ENCODE measurements at places on chromosomes 3 and 15.

- DNase-seq, result no peak
Measured at GRCh38 chr3:190001426-190001825, 119.3 kb downstream of the P3H2 start.

DNA sequence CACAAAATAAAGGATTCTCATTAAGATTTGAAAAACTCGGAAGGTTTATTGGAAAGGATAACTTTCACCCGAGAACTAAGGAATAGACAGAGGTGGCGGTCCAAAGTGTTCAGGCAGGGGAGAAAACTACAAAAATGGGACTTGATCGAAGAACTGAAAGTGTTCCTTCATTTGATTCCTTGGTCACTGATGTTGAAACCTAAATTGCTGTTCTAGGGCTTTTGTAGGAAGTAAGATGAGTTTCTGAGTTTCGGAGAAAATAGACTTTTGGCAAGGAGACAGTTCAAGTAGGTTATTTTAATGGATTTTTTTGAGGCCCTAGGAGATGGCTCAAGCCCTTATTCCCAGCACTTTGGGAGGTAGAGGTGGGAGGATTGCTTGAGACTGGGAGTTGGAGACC, 1.4 kb downstream of the TRIP4 start:
- no peak for DNase-seq

DNA sequence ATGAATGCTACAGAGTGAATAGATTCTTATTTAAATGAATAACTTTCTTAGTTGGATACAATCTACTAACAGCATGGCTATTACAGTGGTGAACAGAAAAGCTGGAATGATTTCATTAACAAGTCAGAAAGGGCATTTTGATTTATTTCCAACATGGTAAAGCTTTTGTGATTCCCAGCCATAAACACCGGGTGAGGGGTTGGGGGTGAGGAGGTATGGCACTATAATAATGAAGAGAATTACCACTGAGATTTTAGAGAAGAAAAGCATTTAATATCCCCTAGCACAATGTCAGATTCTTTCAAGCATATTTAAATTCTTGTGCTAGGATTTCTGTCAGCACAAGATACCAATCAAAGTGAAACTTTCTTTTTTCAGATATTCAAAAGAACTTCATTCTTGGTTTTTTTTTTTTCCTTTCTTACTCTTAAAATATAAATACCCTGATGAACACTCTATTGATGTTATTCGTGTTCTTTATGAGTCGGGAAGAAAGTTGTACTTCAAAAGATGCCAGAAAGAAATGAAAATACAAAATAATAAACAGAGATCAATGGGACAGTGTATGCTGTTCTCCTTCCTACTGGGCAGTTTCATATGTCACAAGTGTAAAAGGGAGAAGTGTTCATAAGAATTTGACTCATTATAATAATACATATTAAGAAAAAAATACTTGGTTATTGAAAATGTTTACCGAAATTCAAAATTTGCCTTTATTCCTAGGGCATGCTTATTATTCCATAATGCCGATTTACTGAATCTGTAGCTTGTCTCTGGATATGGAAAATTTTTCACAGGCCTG, 522.8 kb downstream of the CADM2 start:
- no peak for DNase-seq

GRCh38 chr3:20769430-20769829, 583.4 kb upstream of the SGO1 start:
- DNase-seq, result no peak

DNA sequence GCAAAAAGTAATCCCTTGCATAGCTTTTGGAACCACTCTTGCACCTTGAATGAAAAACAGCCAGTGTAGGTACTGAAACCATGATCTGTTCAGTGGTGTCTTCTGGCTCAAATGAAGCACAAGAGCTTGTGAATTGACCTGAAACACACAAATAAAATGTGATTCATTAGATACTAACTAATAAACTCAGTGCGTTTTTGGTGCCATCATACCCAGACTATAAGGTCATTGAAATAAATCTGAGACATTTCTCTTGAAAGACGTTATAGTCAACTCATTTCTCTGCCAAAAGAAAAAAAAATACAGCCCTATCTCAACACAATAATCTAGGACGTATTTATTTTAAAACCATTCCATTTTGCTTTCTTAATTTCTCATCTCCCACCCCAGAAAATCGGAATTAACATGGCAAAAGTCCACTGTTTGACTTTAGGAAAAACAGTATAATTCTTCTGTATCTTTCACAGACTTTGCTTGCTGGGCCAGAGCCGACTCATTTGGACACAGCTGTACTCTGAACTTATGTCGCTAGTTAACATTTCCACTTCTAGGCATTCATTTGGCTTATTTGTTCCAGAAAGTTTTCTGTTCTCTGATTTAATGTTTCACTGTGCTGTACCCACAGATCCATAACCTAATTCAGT, 284.9 kb upstream of the TBL1XR1 start:
- DNase-seq, result no peak

- no peak for DNase-seq
Measured at GRCh38 chr3:10939556-10939955, 53.0 kb upstream of the SLC6A1 start.

GRCh38 chr3:54954022-54954421, 26.2 kb upstream of the LRTM1 start:
- DNase-seq, result no peak

DNA sequence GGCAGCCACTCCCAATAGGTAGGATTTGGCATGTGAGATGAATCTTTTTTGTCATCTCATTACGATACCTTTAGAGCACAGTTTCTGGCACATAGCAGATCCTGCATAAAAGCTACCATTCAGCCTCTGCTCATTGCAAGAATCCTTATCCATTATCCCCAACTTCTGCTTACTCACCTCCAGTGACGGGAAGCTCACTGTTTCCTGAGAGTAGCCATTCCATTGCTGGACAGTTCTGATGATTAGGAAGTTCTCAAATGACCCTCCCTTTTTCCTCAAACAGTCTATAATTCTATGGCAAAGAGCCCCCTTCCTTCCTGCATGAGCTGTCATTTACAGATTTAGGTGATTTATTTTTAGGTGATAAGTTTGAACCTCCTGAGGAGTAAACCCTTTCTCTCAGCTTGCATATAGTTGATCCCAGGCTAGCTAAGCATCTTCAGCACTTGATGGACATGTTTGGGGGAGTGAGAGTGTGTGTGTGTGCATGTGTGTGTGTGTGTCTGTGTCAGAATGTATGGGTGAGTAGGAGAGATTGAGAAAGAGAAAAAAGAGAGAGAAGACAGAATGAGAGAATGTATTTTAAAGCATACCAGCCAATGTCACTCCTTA, 109.7 kb downstream of the LSM3 start:
- DNase-seq, result no peak

GRCh38 chr15:96412906-96413231, 82.4 kb downstream of the NR2F2 start:
- no peak for DNase-seq

DNA sequence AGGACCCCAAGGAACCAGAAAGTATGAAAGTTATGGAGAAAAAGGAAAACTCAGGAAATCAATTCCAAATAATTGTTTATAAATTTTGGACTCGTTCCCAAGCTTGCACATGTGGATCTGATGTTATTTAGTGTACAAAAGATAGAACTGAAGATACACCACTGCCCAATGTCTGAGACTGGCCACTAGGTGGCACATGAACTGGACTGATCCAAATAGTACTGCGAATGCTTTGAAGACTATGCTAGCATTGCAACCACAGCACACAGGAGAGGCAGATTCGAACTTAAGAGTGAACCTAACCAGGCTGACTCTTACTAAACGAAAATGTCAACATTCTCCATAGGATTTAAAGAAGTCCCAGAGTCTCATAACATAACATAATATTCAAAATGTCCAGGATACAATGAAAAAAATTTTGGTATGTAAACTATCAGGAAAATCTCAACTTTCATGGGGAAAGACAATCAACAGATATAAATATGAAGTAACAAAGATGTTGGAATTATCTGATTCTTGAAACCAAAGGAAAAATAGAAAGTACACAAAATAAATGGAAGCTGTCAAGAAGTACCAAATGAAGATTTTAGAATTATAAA, 596.7 kb downstream of the FGF12 start:
- no peak for DNase-seq

GRCh38 chr15:44554934-44555723, 18.2 kb downstream of the EIF3J start:
- DNase-seq, result no peak

DNA sequence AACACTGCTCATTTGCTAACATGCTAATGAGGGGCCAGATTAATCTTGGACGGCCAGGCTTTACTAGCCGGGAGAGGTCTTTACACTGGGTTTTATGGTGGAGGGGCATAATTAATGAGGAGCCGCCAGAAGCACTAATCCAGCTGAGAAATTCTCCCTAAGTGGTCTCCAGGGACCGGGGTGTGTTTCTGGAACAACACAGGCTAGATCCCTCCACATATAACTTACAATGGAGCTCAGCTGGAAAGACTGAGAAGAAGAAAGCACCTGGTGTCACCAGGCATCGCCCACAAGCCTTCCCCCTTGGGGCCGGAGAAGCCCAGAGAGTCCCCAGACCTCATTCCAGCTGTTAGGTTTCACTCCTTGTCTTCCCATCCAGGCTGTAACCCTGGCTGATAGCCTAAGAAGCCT, 127.5 kb downstream of the MEGF11 start:
- peak; percentile 53 for DNase-seq

DNA sequence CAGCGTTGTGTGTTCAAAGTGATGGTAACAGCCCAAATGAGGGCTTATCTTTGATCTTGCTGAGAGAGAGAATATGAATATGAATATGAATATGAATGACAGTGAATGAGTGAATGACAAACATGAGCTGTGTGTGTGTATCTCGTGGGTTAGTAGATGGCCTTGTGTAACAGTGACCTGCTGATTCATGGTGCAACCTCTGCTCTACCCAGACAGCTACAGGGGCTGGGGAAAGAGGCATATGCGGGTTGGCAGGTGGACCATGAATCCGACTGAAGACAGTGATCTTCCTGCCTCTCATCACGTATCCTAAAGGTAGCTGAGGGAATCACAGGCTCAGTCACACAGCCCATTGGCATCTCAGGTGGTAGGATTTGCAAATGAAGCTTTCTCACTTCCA, 58.2 kb downstream of the CHDH start:
- DNase-seq, result no peak

DNA sequence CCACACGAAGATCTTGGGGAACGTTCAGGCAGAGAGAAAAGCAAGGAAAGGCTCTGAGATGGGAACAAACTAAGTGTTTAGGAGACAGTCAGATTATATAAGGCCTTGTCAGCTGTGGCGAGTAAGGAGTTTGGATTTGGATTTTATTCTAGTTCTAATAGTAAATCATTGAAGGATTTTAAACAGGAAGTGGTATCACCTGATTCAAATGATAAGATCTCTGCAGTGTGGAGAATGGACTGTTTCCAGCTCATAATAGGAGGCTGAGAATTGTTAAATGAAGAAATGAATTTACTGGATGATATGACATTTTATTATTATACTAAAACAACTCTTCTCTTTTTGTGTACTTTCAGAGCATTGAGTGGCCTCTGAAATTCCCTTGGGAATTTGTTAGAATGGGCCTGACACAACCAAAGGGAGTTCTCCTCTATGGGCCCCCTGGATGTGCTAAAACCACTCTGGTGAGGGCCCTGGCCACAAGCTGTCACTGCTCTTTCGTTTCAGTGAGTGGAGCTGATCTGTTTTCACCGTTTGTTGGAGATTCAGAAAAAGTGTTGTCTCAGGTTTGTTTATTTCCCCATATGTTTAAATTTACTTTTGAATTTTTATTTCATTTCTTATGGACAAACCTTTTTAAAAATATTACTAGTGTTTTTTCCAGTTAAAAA, 36.0 kb upstream of the GATM start:
- no peak for DNase-seq

- no peak for DNase-seq
Measured at GRCh38 chr15:60793656-60794055, 314.7 kb upstream of the ICE2 start.

GRCh38 chr3:79012530-79012913, 755.3 kb downstream of the ROBO1 start:
- no peak for DNase-seq

- DNase-seq, result no peak
Measured at GRCh38 chr3:168467115-168467714, 371.5 kb upstream of the GOLIM4 start.

GRCh38 chr3:122677216-122677615, 3.4 kb upstream of the PARP14 start:
- DNase-seq, result no peak

DNA sequence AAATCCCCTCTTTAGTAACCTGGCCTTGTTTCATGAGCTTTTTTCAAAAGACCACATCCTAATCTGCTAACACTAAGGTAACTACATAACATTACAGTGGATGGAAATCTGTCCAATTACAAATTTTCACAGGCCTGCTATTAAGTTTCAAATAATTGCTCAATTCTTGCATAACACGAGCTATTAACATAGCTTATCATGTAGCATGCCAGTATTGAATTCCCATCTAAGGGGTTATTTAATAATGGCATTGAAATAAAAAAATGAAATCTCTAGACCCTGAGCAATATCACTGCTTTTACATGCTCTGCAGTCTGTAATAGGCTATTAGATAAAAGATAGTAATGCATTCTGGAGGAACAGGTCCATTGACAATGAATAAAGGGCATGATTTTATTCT, 748.3 kb upstream of the NECTIN3 start:
- no peak for DNase-seq

DNA sequence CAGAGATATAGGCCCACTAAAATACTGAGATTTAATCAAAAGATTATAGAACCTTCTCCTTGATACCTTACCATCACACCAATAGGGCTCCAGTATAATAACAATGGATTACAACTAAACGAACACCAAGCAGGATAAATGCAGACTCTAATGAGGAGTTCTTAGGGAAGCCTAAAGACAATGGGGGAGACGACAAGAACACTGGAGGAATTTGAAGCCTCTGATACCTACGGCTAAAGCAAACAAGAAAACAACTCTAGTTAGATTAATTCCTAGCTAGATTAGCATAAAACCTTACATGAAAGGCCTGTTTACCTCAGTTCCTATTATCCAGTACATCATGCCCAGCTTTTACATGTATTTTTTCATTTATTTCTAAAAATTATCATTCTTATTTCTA, 35.1 kb downstream of the NGLY1 start:
- DNase-seq, result no peak

All from D721Med (cell line).